ENCODE measurements at places on chromosomes 3 and 15.

DNA sequence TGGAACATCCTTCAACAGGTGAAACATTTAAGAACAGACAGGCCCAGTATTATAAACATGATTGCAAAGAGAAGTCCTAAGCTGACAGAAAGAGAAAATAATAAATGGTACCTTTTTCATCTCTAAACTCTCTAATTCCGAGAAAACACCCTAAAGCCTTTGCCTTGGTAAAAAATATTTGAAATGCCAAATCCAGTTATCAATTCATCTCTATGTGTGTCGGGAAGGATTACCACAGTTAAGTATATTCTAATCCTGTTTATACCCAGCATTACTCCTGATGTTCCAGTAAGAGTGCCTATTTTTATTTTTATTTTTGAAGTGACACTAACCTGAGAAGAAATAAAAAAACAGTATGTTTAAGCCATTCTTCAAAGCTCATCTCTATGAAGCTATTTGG is 219.3 kb upstream of the NANOGP8 start:
- DNase-seq: no peak

DNA sequence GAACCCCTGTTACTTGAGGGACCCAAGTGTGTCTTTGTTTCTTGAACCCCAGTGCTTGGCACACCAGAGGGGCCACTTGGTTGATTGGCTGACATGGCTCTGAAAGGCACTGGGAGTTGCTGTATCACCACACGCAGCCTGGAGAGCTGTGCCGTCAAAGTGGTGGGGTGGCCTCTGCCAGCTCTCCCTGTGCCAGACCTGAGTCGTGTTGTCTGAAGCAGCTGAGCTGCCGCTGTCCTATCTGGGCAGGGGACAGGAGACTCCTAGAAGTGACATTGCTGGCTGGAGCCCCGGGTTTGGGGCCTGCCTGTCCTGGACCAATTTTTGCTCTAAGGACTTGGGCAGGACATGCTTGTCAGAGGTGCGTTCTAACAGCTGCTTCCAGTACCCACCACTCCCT is 5.5 kb upstream of the SNX22 start:
- no peak for DNase-seq

DNA sequence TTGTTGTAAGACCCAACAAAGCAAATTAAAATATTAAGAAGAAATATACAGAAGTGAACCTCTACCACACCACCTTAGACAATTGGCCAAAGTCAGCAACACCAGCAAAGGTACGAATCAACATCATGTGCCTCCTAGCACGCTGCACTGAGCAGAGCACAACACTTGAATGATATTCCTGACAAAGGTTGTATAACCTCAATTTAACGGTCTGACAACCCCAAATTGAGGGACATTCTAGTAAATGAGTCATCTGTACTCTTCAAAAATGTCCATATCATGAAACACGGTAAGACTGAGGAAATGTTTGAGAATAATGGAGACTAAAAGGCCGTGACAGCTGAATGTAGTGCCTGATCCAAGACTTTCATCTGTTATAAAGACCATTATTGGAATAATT is 41.3 kb upstream of the TNFSF10 start:
- no peak for DNase-seq

- no peak for DNase-seq
Observed at GRCh38 chr3:55661571-55661970, 174.5 kb upstream of the WNT5A start.

Measured in omental fat pad (tissue), 4 donors.